Renal pelvis (tissue), 12 donors: ENCODE measurements at places on chromosomes 6 and 20.
A peak's percentile ranks its signal among the peaks of the same experiment; 100 is the strongest.

DNA sequence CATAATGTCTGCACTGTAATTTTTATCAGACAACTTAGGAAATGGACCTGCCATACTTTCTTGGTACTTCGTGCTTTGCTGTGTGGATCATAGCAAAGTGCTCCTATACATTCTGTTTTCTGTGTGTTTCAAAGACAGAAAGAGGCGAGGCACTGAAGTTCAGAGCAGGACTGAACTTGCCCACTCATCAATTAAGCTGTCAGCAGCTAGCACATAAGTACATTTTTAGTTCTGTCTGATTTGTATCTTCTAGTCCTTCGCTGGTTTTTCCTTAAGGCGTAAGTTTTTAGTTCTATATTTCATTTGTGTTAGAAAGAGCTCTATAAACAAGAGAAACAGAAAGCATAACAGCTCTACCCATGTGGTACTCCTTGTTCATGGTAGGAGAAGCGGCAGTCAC is 42.1 kb downstream of the MAP3K4 start:
- no peak for DNase-seq

- no peak for DNase-seq
These were observed 47.2 kb downstream of the BACH2 start for GRCh38 chr6:90249458-90249857.

DNA sequence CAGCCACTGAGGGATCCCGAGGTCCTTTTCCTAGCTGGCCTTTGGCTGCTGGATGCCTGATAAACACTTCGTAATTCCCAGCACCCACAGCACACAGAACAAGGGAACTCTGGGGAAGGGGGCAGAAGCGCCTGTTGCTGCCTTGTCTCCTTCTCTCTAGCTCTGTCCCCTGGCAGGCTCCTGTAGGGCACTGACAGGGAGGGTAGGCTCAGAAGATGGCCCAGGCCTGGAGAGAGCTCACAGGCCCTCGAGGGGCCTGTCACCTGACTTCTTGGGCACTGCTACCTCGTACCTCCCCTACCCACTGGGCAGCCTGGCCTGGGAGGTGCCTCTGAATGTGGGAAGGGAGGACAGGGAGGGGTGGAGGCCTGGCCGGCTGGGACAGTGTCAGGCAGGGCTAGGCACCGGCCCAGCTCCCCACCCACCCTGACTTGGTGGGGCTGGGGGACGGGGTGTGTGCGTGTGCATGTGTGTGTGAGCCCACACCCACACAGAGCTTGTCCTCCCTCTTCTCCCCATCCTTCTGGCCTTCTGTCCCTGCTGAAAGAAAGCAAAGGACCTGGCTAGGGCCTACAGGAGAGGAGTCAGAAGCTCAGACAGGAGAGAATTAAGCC is 18.1 kb downstream of the C6orf132 start:
- DNase-seq, result no peak

DNA sequence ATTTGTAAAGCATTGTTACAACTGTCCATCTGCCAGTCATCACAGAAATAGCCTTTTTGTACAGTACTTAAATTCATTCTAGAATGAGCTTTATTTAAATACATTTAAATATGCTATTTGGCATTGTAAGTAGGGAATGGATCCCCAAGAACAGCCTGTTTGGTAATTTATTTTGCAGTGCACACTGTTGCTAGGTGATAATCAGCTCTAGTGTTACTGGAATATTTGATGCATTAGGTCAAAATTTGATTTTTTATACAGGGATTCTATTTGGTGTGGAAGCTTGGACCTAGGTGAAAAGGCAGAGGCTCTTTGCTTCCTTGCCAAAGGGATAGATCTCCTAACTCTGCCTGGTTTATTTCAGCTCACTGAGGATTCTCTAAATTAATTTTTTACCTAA is 593.7 kb downstream of the EPM2A start:
- no peak for DNase-seq

- DNase-seq, result no peak
These were observed 187.0 kb upstream of the BMP2 start for GRCh38 chr20:6580486-6580885.

DNA sequence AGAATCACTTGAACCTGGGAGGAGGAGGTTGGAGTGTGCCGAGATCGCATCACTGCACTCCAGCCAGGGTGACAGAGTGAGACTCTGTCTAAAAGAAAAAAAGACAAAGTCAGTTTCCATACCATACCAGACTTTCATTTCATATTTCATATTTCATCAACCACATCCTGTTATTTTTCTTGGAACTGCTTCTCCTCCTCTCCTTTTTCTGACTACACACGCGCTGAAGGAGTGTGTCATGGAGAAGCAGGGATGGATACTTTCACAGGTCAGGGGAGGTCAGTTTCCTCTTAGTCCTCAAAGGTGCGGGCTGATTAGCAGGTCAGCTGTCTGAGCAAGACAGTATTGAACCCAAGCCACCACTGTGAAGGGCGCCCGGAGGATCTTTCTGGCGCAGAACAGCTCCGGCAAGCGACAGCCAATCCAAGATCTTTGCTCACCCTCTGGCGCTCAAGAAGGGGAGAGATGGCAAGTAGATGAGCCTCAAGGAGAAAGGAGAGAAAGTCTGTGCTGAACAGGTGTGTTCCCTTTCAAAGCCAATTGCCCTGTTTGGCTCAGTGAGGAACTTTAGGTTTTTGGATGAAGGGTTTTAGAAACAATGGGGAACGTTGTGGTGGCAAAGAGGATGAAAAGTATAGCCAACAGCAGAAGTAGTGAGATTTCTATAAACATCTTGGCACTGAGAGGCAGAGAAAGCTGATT is 18.9 kb upstream of the SYNJ2 start:
- DNase-seq, result no peak

GRCh38 chr6:101393251-101393828 is at the start of gene GRIK2:
GRIK2 (plus strand) TSS chr6:101393708.
- DNase-seq, result no peak

DNA sequence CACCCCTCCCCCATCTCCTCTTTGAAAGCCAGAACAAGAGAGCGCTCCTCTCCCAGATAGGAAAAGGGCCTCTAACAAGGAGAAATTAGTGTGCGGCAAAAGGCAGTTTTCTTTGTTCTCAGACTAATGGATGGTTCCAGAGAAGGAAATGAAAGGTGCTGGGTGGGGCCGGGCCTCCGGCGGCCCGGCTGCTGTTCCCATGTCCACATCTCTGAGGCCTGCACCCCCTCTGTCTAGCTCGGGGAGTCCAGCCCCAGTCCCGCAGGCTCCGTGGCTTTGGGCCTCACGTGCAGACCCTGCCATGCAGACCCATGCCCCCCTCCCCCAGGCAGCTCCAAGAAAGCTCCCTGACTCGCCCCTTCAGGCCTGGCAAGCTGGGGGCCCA is 35.8 kb upstream of the MRGBP start:
- no peak for DNase-seq

GRCh38 chr6:7175462-7175861 is 67.7 kb downstream of the RREB1 start:
- DNase-seq, result no peak

GRCh38 chr6:14925699-14926026 is 320.2 kb upstream of the JARID2 start:
- DNase-seq, result no peak

DNA sequence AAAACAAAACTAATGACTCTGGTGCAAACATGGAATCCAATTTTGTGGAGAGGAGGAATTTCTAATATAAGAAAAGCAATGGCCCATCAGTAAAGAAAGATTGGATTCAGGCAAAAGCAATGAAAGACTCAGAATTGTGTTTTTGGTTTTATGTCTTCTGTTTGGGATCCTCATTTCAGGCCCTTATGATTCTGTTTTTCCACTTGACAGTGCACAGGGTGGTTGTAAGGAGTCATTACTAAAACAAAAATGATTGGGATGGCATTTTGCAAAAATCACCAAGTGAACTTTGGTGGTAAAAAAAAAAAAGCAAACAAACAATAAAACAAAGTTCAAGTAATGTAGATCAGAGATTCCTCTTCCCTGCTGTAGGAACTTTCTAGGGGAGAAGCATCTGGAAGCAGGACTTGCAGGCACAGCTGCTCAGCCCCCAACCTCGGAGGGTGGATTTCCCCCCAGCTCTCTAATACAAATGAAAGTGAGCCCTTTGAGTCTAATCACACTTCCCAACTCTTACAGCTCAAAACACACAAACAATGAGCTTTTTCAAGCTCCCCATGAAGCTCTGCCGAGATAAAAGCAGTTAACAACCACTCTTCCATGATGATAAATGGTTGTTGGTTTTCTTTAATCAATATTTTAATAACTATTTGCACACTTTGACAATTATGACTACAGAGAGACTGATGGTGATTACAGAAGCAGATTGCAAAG is 177.7 kb downstream of the ZDHHC14 start:
- DNase-seq, result no peak

DNA sequence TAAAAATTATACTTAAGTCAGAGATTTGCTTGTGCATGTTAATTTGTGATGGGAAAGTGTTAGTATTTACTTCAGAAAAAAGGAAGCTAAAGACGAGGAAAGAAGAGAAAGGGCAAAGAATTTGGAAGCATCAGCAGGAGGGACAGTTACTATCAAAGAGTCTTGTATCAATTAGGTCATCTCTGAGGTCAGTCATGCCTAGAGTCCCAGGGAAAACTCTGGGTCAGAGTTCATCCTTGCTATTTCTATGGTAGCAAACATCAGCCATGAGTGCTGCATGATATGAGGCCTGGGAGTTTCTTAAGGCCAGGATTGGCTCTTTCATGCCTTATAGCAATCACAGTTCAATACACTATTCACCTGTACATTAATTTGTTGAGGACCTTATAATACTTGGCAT is 292.9 kb downstream of the FARS2 start:
- no peak for DNase-seq

- DNase-seq, result no peak
These were observed 85.1 kb downstream of the SMOC2 start for GRCh38 chr6:168525926-168526630.

- DNase-seq, result no peak
These were observed 1.9 kb downstream of the AIG1 start for GRCh38 chr6:143062551-143062950.

GRCh38 chr6:169045486-169045885 is 208.2 kb downstream of the THBS2 start:
- no peak for DNase-seq

DNA sequence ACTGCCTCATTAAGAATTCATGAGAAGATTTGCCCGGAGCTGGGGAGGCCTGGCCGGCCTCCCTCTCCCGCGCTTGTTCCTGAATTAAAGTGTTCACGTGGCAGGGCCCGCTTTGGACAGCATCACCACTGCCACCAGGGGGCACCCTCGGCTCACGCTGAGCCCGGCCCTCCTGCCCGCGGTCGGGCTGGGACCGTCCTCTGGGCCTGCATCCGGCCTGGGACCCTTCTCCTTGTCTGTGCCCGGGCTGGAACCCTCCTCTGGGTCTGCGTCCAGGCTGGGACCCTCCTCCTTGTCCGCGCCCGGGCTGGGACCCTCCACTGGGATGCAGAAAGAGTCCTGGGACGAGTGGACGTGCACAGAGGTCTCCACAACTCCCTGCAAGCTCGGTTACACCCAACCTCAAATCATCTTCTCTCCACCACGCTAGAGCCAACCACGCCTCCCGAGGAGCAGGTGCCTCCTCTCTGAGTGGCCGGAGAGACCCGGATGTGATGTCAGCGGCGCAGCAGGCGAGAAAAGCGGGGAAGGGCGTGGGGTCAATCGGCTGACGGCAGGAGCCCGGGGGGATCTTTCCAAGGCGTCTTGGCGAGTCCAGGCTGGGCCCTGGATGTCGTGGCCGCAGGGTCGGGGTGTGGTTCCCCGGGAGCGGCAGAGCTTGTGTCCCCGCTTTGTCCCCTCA is 50.9 kb upstream of the DACT2 start:
- peak; percentile 51 for DNase-seq

GRCh38 chr20:33853507-33853813 is 42.3 kb downstream of the CHMP4B start:
- no peak for DNase-seq

DNA sequence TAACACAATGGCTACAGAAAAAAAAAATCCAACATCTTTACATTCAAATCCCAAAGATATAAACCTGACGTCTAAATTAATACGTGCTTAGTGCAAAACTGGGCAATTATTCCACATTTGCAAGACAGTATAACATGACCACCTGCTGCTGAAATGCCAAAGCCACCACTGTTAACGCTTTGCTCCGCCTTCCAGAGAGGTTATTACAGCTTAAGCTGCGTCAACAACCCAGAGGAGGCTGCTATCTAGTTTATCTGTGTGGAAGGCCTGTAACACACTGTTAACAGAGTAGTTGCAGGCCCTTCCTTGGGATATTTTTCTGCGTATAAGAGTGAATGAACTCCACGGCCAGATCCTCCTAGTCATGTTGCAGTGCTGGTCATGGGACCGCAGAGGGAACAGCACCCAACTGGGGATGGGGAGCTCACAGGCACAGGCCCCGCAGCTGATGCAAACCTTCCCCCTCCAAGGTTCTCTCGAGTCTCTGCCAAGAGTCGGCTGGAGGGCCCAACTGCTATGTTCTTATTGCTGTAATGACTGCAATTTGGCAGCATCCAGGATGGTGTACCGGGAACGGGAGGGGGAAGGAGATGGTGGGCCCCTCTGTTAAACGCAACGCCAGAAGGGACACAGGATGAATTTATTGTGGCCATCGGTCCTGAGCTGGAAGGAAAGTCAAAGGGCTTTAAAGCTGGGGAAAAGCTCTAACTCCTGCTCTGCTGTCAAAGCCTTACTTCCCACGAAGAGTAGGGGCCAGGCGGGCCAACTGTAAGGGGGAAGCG is 993 bp upstream of the NCOA7 start:
- DNase-seq, result peak; percentile 43

DNA sequence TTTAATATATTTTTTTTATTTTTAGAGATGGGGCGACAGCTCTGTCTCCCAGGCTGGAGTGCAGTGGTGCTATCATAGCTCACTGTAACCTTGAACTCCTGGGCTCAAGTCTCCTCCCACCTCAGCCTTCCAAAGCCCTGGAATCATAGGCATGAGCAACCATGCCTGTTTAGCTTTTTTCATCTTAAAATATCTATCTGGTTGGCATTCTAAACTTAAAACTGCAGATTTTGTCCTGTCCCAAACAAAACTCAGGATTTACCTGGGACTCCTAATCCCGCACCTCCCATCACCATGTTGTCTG is 124.7 kb downstream of the SULF2 start:
- DNase-seq, result no peak

- no peak for DNase-seq
These were observed 53.4 kb downstream of the TFAP2A start for GRCh38 chr6:10361428-10361827.

DNA sequence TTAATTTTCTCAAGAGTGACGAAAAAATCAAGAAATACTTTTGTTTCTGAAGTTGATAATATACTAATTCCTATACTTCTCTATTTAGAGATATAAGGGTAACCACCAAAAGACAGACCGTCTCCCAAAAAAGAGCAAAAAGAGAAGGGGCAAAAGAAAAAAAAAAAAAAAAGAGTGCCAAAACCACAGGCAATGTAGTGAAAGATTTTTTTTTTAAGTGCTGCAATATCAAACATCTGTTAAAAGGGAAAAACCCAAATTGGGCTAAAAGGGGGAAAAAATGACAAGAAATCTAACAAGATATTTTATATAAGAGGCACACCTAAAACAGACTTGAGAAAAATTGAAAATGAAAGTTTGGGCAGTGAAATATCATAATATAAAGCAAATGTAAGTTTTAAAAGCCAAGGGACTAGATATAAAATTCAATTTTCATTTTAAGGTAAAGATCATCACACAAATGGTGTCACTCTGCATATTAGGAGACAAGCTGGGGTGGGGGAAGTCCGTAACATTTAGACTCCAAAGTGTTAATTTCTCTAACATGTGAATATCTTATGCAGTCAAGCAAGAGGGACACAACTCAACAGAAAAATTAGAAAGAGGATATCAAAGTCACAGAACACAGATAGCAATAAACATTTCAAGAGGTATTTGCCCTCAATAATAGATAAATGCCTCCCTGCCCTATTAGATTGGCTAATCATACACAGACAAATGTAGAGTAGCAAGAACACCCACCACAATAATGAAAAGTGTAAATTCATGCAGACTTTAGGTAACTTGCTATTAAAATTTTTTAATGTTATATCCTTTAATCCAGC is 9.1 kb downstream of the C6orf52 start:
- DNase-seq, result no peak
